ENCODE measurements at places on chromosomes 3 and 15. TPM values are rescaled to one million over a fixed set of nuclear protein-coding genes. Genes with fewer than 3 reads are reported as not detected.
A peak's percentile ranks its signal among the peaks of the same experiment; 100 is the strongest.

DNA sequence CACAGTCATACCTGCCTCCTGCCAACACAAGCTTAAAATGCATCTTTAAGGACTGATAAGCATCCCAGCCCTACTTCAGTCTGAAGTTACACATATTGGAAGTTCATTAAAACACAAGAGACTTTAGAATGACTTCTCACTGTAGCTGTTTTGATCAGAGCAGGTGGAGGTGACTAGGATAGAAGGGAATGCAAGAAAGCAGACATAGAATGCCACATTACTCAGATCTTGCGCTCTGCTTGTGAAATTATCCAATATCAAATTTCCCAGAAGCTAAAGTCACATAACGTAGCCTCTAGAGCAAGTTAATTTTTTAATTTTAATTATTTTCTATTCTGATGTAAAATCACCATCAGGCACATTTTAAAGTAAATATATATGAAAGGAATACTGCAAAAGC is 306.5 kb downstream of the PLOD2 start:
- no peaks in the 10 kb centered on the region for H3K36me3 ChIP-seq
- H3K4me1 ChIP-seq, result no peaks in the 10 kb centered on the region
- H3K27me3 ChIP-seq, result no peaks in the 10 kb centered on the region

DNA sequence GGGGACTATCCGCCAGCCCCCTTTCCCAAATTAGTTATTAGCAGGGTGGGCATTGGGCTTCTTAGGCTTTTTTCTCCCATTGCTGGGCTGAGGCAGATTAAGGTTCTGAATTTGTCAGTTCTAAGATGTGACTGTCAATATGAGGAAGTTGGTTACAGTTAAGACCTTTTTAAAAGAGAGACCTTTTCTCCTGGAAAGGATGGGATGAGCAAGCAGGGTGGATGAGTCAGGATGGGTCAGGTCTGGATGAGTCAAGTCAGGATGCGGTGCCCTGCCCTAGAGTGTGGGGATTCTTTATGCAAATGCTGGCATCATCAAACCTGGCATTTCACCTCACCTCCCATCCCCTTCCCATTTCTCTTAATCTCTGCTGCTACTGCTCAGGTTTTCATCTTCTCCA is 1.9 kb downstream of the AEN start:
- H3K27me3 ChIP-seq, result no peaks in the 10 kb centered on the region
- H3K27ac ChIP-seq, result no peak overlapping the region
- no peak for DNase-seq
- peaks cover 31% of the 10 kb centered on the region for H3K4me1 ChIP-seq

DNA sequence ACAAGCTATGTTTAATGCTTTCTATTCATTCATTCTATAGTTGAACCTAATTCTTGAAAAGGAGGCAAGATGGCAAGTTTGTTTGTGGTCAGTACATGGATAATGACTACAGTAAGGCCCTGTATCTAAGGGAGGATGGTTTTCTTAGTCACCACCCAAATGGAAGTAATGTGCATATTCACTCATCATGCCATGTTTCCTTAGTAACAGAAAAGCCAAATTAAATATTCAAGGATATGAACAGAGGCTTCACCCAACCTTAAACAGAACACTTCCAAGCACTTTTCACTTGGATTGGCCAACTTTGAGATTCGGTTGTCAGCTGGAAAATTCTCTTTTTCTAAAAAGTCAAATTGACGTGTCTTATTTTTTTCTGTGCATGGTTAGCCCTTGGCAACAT is 805.3 kb upstream of the LMCD1 start:
- H3K27me3 ChIP-seq, result no peaks in the 10 kb centered on the region
- no peak for DNase-seq

DNA sequence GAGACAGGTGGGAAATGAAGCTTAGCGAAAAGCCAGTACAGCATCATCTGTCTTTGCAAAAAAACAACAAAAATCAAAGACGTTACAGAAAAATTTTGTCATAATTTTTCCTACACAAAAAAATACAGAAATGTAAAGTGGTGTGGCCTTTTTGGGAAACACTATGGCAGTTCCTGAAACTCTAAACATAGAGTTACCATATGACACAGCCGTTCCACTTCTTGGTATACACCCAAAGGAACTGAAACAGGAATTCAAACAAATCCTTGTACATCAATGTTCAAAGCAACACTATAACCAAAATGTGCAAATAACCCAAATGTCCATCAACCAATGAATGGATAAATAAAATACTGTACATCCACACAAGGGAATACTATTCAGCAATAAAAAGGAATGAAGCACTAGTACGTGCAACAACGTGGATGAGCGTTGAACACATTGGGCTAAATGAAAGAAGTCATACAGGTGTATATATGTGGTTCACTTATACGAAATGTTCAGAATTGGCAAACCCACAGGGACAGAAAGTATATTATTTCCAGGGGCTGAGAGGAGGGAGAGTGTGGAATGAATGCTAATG is 46.8 kb downstream of the GLB1 start:
- H3K27me3 ChIP-seq, result no peaks in the 10 kb centered on the region
- DNase-seq, result no peak
- no peaks in the 10 kb centered on the region for H3K4me1 ChIP-seq
- H3K4me3 ChIP-seq, result no peak overlapping the region

DNA sequence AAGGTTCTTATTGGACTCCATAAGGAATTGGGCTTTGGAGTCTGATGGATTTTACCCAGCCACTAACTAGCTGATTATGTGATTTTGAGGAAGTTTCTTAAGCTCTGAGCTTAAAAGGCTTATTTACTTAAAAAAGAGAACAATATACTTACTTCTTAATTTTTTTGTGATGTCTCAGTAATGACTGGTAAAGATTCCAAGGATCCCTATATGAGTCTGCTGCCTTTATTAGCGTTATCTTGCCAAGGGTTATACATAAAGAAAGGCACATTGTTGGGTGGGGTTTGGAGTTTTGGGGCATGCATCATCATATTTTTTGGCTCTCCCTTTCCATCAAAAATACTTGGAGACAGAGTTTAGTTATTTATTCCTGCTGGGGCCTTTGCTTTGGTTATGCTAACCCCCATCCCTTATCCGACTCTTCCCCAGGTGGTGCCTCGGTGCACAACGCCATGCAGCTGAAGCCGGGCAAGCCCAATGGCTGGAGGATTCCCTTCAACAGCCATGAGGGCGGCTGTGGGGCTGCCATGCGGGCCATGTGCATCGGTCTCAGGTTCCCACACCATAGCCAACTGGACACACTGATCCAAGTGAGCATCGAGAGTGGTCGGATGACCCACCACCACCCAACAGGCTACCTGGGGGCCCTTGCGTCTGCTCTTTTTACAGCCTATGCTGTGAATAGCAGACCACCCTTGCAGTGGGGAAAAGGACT is 6.7 kb downstream of the ADPRH start:
- no peak overlapping the region for H3K4me3 ChIP-seq
- H3K27ac ChIP-seq, result no peak overlapping the region
- no peaks in the 10 kb centered on the region for H3K27me3 ChIP-seq
- H3K4me1 ChIP-seq, result no peaks in the 10 kb centered on the region
- H3K36me3 ChIP-seq, result peaks cover 10% of the 10 kb centered on the region
- DNase-seq, result no peak

- peaks cover 65% of the 10 kb centered on the region for H3K36me3 ChIP-seq
- no peak for DNase-seq
- H3K4me1 ChIP-seq, result peaks cover 10% of the 10 kb centered on the region
- H3K4me3 ChIP-seq, result no peak overlapping the region
- H3K27me3 ChIP-seq, result no peaks in the 10 kb centered on the region
Observed at GRCh38 chr3:47424434-47425382, 43.9 kb downstream of the PTPN23 start.

DNA sequence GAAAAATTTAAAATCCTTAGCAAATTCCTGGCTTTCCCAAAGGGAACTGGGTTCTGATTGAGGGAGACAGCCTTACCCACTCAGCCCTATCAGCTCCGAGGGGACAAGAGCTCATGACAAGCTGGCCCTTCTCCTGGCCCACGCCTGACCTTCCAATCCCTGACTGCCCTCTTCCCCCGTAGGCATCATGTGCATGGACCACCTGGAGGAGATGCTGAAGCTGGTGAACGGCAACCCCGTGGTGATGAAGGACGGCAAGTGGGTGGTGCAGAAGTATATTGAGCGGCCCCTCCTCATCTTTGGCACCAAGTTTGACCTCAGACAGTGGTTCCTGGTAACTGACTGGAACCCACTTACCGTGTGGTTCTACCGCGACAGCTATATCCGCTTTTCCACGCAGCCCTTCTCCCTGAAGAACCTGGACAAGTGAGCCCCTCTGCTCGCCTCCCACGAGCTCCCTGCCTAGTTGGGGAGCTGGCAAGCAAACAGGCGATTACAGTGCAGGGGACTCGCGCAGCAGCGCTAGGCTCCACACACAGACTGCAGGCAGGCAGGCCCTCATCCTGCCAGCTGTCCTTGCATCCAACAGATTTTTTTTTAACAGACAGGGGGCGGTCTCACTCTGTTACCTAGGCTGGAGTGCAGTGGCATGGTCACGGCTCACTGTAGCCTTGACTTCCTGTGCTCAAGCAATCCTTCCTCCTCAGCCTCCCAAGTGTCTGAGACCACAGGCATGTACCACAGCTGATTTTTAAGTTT is 16.8 kb downstream of the RPUSD3 start:
- H3K4me3 ChIP-seq, result no peak overlapping the region
- H3K4me1 ChIP-seq, result no peaks in the 10 kb centered on the region
- H3K36me3 ChIP-seq, result peaks cover 21% of the 10 kb centered on the region
- H3K27ac ChIP-seq, result no peak overlapping the region
- no peak for DNase-seq
- no peaks in the 10 kb centered on the region for H3K27me3 ChIP-seq

- H3K4me3 ChIP-seq, result no peak overlapping the region
- H3K27ac ChIP-seq, result no peak overlapping the region
- no peaks in the 10 kb centered on the region for H3K36me3 ChIP-seq
- no peaks in the 10 kb centered on the region for H3K27me3 ChIP-seq
- peaks cover 12% of the 10 kb centered on the region for H3K4me1 ChIP-seq
- no peak for DNase-seq
Observed at GRCh38 chr15:87618203-87618725, 638.3 kb downstream of the NTRK3 start.

DNA sequence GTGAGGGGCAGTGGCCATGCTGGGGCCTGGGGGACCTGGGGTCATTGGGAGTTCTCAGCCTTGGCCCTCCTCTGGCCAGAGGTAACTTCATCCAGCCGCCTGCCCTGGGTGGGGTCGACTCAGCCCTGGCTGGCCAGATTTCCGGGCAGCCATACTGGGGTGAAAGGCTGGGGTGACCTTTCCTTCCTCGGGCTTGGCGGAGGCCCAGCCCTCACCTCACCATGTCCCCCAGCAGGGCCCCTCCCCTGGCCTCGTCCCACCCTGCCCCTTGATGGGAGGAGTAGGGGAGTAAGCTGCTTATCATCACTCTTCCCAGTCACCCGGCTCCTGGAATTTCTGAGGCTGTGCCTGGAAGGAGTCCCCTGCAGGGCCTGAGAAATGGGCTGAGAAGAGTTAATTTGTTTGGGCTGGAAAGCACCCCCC is 5.4 kb downstream of the SEMA3F start:
- H3K36me3 ChIP-seq, result no peaks in the 10 kb centered on the region
- peak overlapping the region; percentile 59 for H3K27ac ChIP-seq
- no peak for DNase-seq
- no peaks in the 10 kb centered on the region for H3K27me3 ChIP-seq

DNA sequence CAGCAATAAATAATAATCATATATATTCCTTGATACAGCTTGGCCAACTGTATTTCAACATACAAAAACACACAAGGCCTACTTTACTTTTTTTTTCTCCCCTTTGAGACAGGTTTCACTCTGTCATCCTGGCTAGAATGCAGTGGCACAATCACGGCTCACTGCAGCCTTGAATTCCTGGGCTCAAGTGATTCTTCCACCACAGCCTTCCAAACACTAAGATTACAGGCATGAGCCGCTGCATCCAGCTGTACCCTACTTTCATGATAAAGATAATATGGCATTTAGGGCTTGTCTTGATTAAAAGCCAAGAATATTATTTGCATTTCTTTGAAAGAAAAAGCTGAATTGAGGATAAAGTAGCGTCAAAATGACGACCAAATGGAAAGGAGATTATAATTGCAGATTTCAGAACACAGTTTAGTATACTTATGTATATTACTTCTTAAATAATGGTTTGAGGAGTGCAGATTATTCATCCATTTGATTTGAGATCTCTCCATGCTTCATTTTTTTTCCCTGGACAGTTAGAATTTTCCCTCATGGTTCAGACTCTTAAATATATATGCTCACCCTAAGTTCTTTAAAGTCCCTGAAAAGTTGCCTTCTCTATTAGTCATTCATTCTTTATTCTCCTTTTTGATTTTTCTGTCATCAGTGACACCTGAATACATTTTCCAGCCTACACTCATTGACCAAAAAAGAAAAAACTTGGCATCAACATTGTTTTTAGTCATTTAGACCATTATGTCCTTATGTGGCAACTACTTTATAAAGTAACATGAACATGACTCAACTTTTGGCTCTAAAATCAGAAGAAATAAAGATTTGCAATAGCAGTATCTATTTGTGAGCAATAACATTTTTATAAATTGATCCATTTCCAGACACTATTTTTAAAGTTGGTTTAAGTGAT is 48.5 kb upstream of the MLF1 start:
- no peak overlapping the region for H3K4me3 ChIP-seq
- no peaks in the 10 kb centered on the region for H3K36me3 ChIP-seq
- no peaks in the 10 kb centered on the region for H3K27me3 ChIP-seq
- no peak overlapping the region for H3K27ac ChIP-seq
- H3K4me1 ChIP-seq, result no peaks in the 10 kb centered on the region
- DNase-seq, result no peak

- H3K4me3 ChIP-seq, result no peak overlapping the region
- no peaks in the 10 kb centered on the region for H3K36me3 ChIP-seq
- H3K4me1 ChIP-seq, result no peaks in the 10 kb centered on the region
- H3K27ac ChIP-seq, result no peak overlapping the region
- DNase-seq, result no peak
Observed at GRCh38 chr15:42716626-42717025, 20.3 kb downstream of the CDAN1 start.

GRCh38 chr15:35047996-35048395 is 37.1 kb downstream of the NANOGP8 start:
- no peaks in the 10 kb centered on the region for H3K27me3 ChIP-seq
- no peaks in the 10 kb centered on the region for H3K4me1 ChIP-seq
- no peak overlapping the region for H3K4me3 ChIP-seq
- H3K27ac ChIP-seq, result no peak overlapping the region
- DNase-seq, result no peak
- H3K36me3 ChIP-seq, result no peaks in the 10 kb centered on the region

DNA sequence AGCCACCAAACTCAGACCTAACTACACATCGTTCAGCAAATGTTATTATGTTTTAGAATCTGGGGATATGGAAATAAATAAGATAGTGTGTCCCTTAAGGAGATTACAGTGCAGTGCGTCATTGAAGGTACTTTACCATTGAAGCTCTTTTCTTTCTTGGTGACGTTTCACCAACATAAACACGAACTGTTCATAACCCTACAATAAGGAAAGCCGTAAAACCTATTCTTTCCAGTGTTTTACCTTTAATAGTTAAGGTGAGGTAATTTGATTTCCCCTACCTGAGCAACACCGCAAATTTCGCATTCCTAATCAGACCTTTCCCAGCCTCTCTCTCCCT is 826 bp downstream of the CCDC66 start:
- H3K36me3 ChIP-seq, result no peaks in the 10 kb centered on the region
- peak overlapping the region; percentile 60 for H3K4me3 ChIP-seq
- DNase-seq, result no peak
- H3K4me1 ChIP-seq, result peaks cover 10% of the 10 kb centered on the region

- no peak overlapping the region for H3K27ac ChIP-seq
- H3K4me3 ChIP-seq, result no peak overlapping the region
- no peaks in the 10 kb centered on the region for H3K36me3 ChIP-seq
- no peaks in the 10 kb centered on the region for H3K27me3 ChIP-seq
- peaks cover 10% of the 10 kb centered on the region for H3K4me1 ChIP-seq
Observed at GRCh38 chr3:53030619-53031449, 15.0 kb downstream of the SFMBT1 start.

CCDC80 gene
- 4.2 TPM for total RNA-seq

TMIE gene
- total RNA-seq, result 0.20 TPM

ZIC1 gene
- total RNA-seq, result 3.3 TPM

RCN2 gene
- total RNA-seq, result 30.8 TPM

HIGD1A gene
- total RNA-seq, result 143 TPM

All from gastrocnemius medialis (tissue), 4 donors.